ENCODE measurements at places on chromosomes 7 and 10.

DNA sequence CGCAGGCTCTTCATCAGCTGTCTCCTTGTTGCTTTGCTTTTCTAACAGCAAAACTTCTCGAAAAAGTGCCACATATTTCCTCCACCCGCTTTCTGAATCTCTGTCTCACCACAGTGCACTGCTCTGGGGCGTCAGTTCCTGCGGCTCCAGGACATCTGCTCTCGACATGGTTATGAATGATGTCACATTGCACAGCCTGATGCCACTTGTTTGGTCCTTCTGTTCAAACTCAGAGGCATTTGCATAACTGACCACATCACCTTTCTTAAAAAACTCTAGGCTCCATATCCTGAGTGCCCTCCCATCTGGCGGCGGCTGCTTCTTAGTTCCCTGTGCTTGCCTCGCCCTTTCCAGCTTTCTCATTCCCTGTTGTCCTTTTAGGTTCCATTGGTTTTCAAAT lies 469.3 kb upstream of the COBL start:
- DNase-seq: no peak

DNA sequence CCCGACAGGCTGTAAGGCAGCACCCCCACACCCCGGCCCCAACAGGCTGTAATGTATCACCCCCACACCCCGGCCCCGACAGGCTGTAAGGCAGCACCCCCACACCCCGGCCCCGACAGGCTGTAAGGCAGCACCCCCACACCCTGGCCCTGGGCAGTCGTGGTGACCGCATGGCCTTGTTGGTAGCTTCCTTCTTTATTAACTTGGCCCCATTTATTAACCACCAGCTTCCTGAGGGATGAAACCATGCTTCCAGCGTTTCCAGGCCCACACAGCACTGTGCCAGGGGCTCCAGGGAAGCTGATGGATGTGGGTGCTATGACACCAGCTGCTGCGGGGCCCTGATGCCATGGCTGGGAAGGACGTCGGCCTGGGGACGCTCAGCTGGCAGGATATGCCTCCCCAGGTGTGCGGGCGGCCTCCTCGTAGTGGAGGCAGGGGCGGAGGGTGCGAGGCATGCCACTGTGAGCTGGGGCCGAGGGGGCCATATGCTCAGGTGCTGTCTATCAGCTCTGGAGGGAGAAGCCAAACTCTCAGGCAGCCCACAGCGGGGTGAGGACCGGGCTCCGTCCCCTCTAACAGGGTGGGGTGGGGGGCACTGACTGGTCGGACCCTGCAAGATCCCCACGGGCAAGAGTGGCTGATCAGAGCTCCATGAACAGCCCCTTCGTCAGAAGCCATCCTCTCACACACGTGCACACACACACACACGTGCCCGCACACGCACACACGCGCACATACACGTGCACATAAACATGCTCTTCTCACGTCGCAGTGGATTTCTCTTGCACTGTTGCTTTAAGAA lies 311.0 kb downstream of the PTPRN2 start:
- no peak for DNase-seq

- no peak for DNase-seq
Measured at GRCh38 chr7:26035552-26035951, 116.4 kb upstream of the NFE2L3 start.

- no peak for DNase-seq
Measured at GRCh38 chr10:86098187-86098881, 268.3 kb downstream of the GRID1 start.

- no peak for DNase-seq
Measured at GRCh38 chr7:150324373-150324961, 1.1 kb upstream of the ACTR3C start.

DNA sequence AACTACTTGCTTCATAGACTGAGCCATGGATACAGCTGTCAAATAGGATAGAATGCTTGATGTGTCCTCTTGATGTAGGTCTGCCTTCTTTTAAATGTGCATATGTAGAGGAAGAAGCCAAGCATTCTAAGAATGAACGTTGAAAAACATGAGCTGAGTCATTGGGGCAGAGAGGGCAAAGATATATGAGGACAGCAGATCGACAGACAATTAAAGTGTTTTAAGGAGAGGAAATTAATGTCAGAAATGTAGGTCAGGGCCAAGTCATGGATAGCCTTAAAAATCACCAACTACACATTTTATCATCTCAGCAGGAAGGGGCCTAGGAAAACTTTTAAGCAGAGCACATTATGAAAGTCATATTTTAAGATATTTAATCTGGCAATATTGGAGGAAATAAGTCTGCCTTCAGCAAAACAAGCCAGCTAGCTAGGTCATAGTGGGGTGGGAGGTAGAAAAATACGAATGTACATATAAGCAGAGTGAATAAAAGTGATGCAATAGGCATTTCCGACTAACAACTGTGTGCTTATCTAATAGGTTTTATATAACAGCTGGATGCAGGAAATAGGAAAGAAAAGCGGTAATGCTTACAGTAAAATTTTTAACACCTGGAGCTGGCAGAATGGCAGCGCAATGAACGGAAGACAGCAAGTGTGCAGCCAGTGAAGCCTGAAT lies 638.3 kb upstream of the TPK1 start:
- DNase-seq: no peak

- DNase-seq: no peak
Measured at GRCh38 chr10:114996542-114996941, 58.5 kb downstream of the TRUB1 start.

DNA sequence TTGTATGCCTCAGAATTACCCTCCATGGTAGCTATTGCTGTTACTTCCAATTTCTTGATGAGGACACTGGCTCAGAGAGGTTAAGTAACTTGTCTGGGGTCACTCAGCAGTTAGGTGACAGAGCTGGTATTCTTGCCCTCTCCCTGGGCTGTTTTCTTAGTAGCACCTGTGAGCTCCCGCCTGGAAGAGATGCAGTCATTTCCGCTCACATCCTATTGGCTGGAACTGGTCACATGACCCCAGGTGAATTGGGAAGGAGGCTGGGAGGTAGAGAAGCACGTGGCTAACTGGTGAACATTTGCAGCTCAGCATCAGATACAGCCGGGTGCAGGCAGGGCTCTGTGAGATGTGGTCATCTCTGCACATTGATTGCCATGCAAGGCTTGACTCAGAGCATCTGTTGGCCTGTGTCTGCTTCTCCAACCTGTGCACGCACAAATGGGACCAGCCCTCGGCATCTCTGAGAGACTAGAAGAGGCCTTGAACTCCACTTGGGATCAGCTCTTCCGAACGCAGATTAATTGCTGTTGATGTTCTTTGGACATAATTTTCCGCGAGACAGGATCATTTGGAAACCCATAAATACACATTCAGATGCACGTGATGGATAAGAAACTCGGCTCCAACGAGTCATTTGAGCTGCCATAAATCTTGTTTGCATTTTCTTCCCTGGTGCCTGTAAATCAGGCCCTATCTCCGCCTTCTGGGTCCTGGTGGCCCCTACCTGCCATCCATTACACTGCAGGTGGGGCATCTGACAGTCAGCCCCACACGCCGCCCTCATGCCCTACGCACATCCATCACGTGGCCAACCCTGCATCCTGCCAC lies 42.8 kb downstream of the MYL10 start:
- DNase-seq: no peak

DNA sequence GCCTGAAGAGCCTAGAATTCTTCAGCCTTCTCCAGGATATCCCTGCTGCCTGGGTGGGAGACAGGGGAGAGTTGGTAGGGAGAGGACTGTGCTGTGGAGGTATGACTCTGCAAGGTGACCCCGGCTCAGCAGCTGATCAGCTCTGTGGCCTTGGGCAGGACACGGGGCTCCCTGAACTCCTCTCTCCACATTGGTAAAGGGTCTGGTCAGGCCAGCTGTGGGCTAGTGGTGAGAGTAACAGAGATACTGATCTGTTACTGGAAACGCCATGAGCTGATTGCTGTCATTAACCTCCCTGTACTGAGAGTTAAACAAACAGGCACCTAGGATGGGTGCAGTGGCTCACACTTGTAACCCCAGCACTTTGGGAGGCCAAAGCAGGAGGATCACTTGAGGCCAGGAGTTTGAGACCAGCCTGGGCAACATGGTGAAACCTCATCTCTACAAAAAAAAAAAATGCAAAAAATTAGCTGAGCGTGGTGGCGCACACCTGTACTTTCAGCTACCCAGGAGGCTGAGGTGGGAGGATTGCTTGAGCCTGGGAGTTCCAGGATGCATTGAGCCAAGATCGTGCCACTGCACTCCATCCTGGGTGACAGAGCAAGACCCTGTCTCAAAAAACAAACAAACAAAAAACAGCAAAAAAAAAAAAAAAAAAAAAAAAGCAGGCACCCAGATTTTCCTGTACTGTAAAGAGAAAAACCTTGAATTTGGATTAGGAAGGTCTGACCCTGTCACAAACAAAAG lies 151.5 kb downstream of the CUX1 start:
- no peak for DNase-seq

DNA sequence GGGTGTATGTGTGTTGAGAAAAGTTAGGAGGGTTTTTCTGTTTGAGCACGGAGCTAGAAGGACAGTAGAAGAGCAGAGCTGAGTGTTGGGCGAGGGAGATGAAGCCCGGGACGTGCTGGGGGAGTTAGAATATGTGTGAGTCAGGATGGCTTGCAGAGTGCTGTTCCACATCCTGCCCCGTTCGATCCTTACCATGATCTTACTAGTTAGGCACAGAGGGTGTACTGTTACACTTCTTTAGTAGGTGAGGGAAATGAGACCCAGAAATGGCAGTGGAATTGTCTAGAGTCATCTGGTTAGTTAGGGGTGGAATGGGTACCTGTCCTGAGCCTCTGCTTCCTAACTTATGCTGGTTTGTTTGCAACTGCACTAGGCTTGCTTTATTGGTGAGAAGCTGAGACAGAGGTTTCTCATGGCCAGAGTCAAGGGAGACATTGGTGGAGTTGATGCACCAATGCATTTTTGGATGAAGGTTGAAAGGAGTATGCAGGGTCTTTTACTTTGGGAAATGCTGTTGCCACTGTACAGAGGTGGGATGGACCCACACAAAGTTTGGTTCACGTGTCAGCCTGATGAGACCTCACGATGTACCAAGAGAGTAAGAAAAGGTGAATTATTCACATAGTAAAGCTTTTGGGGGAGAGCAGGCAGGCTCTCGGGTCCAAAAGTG lies 42.4 kb downstream of the CCNY start:
- peak; percentile 26 for DNase-seq

DNA sequence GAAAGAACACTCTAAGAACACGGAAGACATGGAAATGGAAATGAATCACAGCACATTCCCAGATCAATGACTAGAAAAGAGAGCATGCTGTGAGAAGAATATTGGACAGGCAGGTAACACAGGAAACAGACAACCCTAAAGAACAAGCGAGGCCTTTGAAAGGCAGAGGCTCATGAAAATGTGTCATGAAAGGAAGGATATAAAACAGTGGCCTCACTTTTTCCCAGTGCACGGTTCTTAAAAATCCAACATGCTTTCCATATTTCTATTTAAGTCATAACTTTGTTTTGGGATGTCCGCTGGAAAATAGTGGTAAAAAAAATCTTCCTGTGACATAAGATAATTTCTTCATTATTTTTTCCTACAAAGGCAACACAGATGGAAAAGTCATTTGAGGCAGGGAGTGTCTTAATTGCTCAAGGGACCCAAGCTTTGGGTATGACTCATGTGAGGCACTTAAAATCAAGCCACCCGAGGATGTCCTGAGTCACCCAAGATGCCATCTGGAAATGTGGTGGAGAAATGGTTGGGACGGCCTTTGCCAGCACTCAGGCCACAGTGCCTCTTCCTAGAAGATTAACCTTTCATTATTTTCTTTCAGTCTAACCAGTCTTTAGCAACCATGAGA lies 17.0 kb downstream of the ITIH5 start:
- no peak for DNase-seq

DNA sequence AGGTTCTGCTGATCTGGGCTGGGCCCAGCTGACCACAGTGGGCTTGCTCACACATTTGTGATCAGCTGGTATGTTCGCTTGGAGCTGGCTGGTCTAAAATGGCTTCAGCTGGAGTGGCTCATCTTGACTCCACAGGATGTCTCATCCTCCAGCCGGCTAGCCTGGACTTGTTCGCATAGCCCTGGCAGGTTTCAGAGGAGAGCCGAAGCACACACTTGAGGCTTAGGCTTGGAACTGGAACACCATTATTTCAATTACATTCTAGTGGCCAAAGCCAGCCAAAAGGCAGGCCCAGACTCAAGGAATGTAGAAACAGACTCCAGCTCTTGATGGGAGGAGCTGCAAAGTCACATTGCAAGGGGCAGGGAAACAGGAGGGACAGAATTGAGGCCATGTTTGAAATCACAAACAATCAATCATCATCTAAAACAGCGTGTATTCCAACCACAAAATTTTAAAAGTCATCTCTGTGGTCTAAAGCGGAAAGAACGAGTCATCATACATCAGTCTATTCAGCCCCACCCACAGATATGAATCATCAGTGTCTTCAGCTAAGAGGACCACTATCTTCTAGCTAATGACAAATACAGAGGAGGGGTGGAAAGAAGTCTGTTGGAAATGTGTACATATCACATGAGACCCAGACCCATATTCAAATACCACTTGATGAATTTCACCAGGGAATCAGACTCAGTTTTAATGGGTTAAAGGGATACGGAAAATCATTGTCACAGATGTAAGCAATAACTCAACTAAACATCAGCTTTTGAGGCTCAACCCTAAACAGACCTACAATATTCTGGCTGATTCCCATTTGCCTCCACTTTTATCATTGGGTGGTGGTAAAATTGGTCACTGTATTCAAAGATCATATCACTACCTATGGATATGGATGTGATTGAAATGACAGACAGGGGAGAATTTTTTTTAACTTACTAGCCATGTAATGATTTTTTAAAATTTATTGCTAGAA lies 139.0 kb upstream of the MKLN1 start:
- peak; percentile 93 for DNase-seq

DNA sequence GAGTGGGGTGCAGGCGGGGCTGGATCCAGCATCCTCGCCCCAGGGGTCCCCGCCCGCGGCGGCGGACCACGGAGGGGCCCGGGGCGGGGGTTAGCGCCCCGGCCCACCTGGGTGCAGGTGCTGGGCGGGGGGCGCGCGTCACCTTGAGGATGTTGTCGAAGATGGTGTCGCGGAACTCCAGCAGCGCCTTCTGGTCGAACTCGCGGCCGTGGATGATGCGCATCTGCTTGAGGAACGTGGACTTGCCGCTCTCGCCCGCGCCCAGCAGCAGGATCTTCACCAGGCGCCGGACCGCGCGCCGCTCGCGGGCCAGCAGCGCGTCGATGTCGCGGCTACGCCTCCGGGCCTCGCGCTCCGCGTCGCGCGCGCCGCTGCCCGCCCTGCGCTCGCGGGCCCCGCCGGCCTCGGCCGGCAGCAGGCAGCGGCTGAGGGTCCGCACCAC lies 376 bp downstream of the GNA12 start:
- DNase-seq: no peak

- no peak for DNase-seq
Measured at GRCh38 chr10:102657984-102658724, 13.9 kb downstream of the TRIM8 start.

- no peak for DNase-seq
Measured at GRCh38 chr10:69051710-69052487, 36.0 kb upstream of the SRGN start.

GRCh38 chr10:44779511-44779910 lies 131.6 kb upstream of the TMEM72 start:
- no peak for DNase-seq

DNA sequence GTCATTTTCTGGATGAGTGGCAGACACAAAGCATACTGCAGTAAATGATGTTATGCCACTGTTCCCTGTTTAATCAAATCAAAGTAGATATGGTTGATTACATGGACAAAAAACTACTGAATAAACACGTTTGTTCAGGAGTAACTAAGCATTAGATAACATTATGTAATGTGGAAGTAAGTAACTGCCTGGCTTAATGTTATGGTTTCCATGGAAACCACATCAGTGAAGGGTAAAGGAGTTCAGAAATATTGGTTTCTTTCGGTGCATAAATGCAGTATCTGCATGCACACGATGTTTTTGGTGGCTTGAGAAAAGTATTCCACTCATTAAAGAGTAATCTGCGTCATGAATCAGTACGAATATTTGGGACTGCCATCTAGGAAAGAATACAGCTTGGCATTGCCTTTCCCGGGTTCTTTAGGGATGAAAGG lies 131.3 kb upstream of the PRKCQ start:
- DNase-seq: no peak

Measured in activated CD4-positive, alpha-beta T cell treated with anti-CD3 and anti-CD28 coated beads, Interleukin-2, Interleukin-4, amounts not matched to agents 100 ng/mL and 50 ng/mL, durations not matched to agents 16 hours and 8 hours (primary cell).